ENCODE measurements at places on chromosomes 12 and 14. TPM values are rescaled to one million over a fixed set of nuclear protein-coding genes. Genes with fewer than 3 reads are reported as not detected.

ELK3 gene
- total RNA-seq: 5.0 TPM

GRCh38 chr14:41343857-41344256, 262.8 kb upstream of the LRFN5 start:
- no peaks in the 10 kb centered on the region for H3K36me3 ChIP-seq
- no peak overlapping the region for H3K27ac ChIP-seq
- no peaks in the 10 kb centered on the region for H3K4me1 ChIP-seq
- no peaks in the 10 kb centered on the region for H3K27me3 ChIP-seq
- no peak for DNase-seq

DNA sequence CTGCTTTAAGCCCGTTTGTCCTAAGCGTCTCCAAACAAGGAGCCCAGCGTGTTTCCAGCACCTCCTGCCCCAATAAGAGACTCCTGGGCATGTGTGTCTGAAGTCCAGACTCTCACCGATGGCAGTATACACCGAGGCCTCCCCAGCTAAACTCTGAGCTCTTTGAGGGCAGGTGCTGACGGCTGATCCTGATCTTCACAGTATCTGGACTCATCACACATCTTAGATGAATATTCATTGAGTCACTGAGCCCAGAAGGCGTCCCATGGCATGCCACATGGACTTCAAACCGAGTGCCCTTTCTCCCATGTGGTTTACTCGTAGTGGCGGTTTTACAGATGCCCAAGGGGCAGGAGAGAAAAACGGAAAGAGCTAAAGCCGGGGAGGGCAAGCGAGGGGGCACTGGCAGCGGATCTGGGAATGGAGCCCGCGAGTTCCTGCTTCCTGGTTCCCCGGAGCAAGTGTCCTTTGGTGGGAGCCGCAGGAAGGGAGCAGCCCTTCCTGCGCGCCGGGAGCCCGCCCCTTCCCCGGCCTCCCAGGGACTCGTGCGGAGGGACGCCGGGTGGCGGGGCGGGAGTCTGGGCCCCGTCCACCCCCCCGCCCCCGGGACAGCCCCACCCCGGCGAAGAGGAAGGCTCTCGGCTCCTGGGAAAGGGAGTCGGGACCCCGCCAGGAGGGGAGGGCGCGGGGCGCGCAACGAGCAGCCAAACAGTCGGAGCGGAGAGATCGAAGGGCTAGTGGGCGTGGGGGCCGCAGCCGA, 585 bp upstream of the TEAD4 start:
- peaks cover 27% of the 10 kb centered on the region for H3K4me1 ChIP-seq
- H3K36me3 ChIP-seq: no peaks in the 10 kb centered on the region
- H3K27me3 ChIP-seq: peaks cover 43% of the 10 kb centered on the region
- H3K4me3 ChIP-seq: peak overlapping the region; percentile 73
- no peak overlapping the region for H3K27ac ChIP-seq

DNA sequence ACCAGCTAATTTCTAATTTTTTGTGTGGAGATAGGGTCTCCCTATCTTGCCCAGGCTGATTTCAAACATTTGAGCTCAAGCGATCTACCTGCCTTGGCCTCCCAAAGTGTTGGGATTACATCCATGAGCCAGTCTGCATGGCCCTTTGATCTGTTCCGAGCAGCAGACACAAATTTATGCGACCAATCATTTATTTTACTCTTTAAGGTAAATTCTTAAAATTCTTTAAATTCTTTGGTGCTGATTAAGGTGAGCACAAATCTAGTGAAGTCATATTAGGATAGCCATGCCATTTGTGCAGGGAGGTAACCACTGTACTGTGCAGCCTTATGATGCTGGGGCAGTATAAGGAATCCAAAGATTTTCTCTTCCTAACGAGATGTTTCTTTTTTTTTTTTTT, 135.7 kb downstream of the SRGAP1 start:
- no peaks in the 10 kb centered on the region for H3K4me1 ChIP-seq
- no peak overlapping the region for H3K4me3 ChIP-seq
- no peaks in the 10 kb centered on the region for H3K27me3 ChIP-seq
- no peaks in the 10 kb centered on the region for H3K36me3 ChIP-seq

DNA sequence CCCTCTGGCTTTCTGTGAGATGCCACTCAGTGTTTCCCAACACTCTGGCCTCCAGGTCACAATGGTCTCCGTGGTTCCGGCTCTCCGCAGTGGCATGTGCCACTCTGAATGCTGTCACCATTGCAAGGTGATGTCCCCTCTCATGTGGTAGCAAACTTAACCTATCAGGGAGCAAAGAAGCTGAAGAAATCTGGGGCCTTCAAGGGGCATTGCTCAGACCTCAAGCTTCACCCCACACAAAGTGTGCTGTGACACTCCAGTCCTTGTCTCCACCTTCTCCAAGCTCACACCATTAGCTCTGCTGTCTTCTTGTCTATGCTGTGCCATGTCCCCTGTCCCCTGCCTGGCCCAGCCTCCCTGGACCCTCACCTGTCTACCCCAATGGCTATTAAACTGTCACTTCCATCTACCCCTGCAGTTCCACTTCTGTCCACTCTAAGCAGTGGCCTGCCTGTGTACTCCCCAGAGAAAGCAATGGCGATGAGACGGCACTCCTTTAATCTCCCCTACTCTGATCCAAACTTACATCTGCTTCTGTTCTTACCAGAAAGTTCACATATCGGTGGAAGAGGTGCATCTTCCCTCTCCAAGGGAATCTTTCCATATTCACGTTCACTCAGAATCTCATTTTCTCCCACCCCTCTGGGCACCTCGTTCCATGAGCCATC, 93.7 kb downstream of the DHRS2 start:
- no peaks in the 10 kb centered on the region for H3K27me3 ChIP-seq
- no peak overlapping the region for H3K27ac ChIP-seq
- H3K4me1 ChIP-seq: no peaks in the 10 kb centered on the region
- H3K36me3 ChIP-seq: no peaks in the 10 kb centered on the region
- no peak overlapping the region for H3K4me3 ChIP-seq

GRCh38 chr12:114760151-114760877, 76.3 kb upstream of the TBX3 start:
- DNase-seq: no peak
- no peaks in the 10 kb centered on the region for H3K27me3 ChIP-seq
- H3K4me1 ChIP-seq: peaks cover 12% of the 10 kb centered on the region
- no peak overlapping the region for H3K27ac ChIP-seq
- no peak overlapping the region for H3K4me3 ChIP-seq
